T-helper 22 cell (primary cell): ENCODE measurements at places on chromosomes 6 and 20.

GRCh38 chr6:41570259-41570615 lies 24.1 kb downstream of the FOXP4 start:
- DNase-seq = no peak

- no peak for DNase-seq
Measured at GRCh38 chr6:149127212-149127611, 190.3 kb upstream of the TAB2 start.

DNA sequence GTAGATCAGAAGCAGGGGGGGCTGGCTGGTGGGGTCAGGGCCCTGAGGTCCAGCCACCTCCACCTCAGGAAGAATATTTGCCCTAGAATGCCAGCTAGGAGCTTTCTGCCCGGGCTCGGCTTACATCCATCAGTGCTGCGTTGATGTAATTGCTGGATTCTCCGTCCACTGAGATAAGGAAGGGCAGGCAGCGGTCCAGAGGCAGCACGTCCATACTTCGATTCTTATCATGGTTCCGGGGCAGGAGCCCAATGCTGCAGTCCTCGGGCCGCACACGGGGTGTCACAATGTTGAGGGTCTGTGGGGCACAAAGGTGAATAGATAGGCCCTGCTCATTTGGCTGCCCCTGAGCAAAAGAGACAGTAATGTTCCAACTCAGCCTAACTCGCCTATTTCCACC lies 483.8 kb upstream of the CHD6 start:
- DNase-seq = no peak

- no peak for DNase-seq
Measured at GRCh38 chr6:40854592-40854991, 184.4 kb downstream of the UNC5CL start.

DNA sequence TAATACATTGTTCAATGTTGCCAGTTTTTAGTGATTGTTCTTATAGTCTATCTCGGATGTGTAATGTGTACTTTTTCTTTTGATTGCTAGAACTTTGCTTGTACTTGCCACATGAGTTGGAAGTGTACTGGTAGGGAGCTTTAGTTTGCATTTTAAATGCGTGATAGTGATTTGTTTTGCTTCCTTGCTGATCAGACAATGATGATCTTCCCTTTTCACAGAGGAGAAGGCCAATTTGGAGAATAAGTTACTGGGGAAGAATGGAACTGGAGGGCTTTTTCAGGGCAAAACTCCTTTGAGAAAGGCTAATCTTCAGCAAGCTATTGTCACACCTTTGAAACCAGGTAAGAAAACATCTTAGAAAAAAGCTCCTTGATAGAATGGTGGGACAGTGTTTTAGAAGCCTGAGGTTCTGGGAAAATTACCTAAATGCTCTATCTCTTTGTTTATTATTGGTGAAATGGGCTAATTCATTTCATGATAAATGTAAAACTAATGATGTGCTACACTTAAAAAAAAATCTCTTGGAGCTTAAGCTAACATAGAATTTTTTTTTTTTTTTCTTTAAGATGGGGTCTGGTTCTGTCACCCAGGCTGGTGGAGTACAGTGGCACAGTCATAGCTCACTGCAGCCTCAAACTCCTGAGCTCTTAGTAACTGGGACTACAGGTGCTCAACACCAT lies 20.9 kb downstream of the TPX2 start:
- no peak for DNase-seq

- no peak for DNase-seq
Measured at GRCh38 chr6:104344223-104344622, 515.5 kb downstream of the HACE1 start.

GRCh38 chr20:47448429-47448828 lies 53.3 kb upstream of the NCOA3 start:
- no peak for DNase-seq

- no peak for DNase-seq
Measured at GRCh38 chr6:114739656-114740055, 396.8 kb upstream of the HS3ST5 start.

- no peak for DNase-seq
Measured at GRCh38 chr6:4472969-4473642, 303.1 kb upstream of the CDYL start.

DNA sequence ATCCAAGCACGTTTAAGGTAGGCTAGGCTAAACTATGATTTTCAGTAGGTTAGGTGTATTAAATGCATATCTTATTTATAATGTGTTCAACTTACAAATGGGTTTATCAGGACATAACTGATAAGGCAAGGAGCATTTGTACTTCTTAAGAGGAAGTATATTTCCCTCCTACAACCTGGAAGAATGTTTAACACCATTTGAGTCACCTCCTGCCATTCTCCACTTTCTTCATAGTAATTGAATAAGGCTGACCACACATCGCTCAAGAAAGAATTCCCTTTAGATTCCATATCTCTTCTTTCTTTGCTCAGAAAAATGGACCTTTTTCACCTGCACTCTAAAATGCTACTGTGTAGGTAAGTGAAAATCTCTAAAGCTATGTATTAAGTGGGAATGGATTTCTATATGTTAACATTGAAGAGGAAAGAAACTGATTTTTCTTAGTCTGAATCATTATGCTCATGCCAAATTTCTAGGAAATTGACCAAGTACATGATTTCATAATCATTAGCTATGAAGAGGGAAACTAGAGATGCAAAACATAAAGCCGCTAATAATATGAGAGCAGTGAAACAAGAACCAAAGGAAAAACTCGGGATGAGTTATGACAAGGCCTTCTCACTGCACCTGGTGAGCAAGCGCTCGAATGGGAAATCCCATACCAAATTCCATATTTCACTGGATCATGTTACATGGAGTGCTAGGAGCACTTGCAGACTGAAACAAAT lies 210.4 kb downstream of the ALDH8A1 start:
- no peak for DNase-seq

GRCh38 chr6:157665180-157665579 lies 157.9 kb upstream of the SNX9 start:
- DNase-seq = no peak

DNA sequence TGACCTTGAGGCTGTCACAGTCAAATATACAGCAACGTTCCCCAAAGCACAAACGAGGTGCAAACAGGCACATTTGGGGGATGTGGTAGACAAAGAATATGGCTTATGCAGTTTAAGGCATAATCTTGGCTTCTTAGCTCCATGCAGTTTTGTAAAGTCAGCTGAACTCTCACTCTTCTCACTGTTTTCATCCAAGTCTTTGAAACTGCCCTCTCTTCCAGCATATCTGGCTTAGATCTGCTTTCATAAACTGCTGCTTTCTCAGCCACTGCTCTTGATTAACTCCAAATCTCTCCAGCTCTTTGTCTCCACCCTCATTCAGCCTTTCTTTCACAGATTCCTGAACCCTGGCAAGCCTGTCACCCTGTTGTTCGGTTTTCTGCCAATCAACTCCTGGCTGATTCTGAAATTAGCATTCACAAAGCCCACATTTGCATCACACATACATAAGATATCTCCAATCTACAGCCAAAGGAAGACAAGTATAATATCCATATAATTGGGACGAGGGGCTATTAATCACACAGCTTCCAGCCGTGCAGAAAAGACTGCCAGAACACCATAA lies 301.1 kb upstream of the RNF217 start:
- no peak for DNase-seq

- DNase-seq = no peak
Measured at GRCh38 chr6:45929421-45930361, 86.0 kb downstream of the CLIC5 start.

DNA sequence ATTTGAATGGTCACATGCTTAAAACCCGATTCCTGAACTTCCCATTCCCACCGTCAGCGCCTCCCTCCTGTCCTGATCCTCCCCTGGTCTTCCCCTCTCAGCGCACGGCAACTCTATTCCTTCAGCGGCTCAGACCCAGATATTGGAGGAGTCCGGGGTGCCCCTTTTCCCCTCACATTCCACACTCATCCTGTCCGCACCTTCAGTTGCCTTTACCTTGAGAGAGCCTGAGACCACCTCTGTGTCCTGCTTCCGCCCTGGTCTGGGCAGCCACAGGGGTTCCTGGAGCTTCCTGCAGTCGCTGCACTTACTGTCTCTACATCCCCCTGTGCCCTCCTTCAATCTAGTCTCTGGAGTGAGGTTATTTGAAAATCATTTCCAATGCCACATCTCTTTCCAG lies 193.4 kb downstream of the BCAS1 start:
- DNase-seq = no peak

- no peak for DNase-seq
Measured at GRCh38 chr20:46123482-46124245, 5.5 kb downstream of the CD40 start.

GRCh38 chr6:114216789-114217467 lies 125.9 kb downstream of the HS3ST5 start:
- DNase-seq = no peak

DNA sequence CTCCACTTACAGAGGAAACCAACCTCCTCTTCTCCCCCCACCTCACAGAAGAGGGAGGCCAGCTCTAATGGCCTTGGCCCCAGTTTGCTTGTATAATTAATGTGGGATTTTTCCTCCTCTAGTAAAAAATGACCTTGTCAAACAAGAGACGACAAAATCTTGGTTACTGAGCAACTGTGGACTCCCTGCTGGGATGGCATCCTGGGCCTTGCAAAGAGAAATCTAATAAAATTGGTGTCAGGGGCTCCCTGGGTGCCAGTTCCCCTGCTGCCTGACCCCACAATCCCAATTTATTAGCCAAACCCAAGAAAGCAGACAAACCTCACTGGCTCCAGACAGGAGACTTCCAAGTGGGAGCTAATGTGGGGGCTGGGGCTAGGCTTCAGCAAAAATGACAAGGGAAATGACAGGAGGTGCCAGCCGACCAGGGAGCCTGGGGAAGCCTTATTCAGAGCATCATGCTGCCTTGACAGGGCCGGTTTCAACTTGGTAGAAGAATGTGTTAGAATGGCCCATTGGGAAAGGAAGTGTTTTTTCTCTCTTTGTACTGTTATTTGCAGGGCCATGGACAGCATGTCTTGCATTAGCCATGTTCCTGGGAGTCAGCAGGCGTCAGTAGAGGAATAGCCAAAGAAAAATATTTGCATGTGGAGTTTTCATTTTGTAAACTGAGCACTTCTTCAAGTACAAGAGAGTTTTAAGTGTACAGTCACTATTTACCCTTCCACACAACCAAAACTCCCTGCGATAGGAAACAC lies 816.9 kb downstream of the DHX35 start:
- no peak for DNase-seq

GRCh38 chr6:7088076-7088742 lies 19.6 kb upstream of the RREB1 start:
- no peak for DNase-seq

DNA sequence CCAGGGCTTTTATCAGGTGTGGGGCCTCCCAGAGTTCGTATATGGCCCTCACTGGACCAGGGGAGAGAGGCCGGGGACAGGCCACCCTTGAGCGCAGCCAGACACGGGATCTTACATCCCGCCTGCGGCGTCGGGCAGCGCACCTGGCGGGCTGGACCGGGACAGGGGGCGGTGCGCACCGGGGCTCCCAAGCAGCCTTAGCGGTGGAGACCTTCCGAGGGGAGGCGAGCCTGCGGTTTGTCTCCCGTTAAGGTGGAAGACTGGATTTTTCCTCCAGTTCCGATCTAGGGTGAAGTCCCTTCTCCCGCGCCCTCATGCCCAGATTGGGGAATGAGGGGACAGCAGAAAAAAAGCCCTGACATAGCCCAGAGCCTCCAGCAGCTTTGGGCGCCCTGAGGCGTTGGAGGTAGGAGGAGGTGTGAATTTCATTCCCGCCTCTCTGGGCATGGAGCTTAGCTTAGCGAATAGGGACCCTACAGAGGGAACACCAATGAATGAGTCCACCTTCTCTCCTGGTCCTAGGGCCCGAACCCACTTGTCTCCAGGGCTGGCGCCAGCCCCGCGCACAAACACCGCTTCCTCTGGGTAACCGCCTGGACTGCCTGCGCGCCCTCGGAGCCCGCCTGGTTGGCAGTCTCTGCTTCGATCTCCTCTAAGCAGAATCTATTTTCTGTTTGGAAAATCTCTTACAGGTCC lies 6.7 kb upstream of the LAMP5 start:
- DNase-seq = no peak

DNA sequence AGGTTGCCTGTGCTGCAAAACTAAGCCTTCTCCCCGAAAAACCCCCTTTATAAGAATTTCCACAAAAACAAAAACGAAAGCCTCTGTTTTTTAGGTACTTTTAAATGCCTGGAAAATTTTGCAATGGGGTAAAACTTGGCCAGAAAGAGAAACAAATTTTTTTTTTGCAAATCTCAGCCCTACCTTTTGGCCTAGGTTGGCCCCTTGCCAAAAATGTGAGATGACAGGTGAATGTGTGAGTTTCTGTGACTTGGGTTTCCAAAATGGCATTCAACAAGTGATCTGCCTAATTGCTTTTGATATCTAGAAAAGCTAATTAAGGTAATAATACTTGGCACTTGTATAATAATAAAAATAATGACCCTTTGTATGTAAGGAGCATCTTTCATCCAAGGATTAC lies 48.4 kb downstream of the MAFB start:
- no peak for DNase-seq

DNA sequence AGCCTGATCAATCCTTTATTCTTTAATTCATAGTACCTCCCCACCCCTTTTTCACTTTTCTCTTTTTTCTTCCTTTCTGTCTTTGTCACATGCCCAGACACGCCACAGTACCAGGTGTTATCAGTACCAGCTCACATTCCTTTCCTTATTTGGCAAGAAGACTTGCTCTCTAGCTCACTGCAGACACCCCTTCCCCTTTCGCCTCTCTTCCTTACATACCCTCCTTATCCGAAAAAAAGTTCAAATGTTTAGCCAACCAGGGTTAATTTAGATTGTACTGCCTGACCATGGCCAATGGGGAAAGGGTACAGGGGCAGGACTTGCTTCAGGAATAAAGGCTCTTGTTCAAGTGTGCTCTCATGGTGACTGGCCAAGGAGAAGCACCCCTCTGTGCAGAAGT lies 9.3 kb upstream of the SIRPB2 start:
- no peak for DNase-seq

DNA sequence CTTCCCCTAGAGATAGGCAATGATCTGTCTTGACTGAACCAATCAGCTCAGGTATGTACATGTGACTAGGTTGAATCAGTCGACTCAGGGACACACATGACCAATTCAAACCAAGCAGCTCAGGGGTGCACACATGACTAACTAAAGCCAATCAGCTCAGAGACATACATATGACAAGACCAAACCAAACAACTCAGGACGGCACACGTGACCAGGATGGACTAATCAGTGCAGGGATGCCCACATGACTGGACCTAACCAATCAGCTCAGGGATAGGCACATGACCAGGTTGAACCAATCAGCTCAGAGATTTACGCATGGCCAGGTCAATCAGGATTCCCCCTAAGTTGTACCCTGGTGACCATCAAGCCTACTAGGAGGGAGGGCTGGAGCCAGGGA lies 310.3 kb downstream of the CDH26 start:
- no peak for DNase-seq

- no peak for DNase-seq
Measured at GRCh38 chr20:63740627-63741353, 1.2 kb downstream of the SLC2A4RG start.

GRCh38 chr6:4352731-4353130 lies 217.4 kb upstream of the ECI2 start:
- no peak for DNase-seq

- DNase-seq = no peak
Measured at GRCh38 chr6:74510878-74511277, 695.0 kb downstream of the COL12A1 start.

- no peak for DNase-seq
Measured at GRCh38 chr6:25022140-25022553, 86.4 kb upstream of the RIPOR2 start.
